ENCODE measurements at places on chromosomes 6 and 20.

GRCh38 chr20:14832630-14833029, 495.2 kb upstream of the FLRT3 start:
- no peak for DNase-seq

- DNase-seq, result no peak
Measured at GRCh38 chr6:127554435-127555006, 22.5 kb upstream of the C6orf58 start.

- no peak for DNase-seq
Measured at GRCh38 chr6:156031516-156031915, 575.9 kb upstream of the NOX3 start.

GRCh38 chr20:57320358-57320757, 9.2 kb upstream of the SPO11 start:
- no peak for DNase-seq

DNA sequence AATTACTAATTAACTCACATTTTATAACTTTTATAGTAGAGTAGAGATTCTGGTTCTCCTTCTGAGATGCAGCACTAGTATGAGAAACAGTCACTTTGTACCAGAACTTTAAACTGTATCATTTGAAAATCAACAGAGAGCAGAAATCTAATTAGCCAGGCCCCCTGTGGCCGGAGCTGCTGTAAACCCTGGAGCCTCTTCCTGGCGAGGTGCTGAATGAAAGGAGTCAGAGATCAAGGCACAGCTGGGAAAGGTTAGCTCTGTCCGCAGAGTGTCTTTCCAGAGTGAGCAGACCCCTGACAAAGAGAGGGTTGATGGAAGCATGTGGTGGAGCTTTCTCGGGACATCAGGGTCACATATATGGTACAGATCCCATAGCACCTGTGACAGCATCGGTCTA, 703.8 kb downstream of the RFPL4B start:
- DNase-seq, result no peak

DNA sequence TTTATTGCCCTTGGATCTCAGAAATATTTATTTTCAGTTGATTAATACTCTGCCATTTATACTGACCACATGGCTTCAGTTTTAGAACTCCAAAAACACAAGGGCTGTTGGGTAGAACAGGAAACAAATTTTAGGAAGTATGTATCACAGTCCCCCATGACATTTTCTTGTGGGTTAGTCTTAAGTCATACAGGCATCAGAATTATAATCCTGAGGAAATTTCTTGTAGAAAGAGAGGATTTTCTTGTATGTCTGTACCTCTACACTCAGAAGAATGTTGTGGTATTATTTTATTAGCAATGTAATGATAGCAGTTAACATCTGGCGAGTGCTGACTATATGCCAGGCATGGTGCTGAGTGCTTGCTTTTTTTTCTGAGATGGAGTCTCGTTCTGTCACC, 302.9 kb downstream of the CLIC5 start:
- DNase-seq, result no peak

DNA sequence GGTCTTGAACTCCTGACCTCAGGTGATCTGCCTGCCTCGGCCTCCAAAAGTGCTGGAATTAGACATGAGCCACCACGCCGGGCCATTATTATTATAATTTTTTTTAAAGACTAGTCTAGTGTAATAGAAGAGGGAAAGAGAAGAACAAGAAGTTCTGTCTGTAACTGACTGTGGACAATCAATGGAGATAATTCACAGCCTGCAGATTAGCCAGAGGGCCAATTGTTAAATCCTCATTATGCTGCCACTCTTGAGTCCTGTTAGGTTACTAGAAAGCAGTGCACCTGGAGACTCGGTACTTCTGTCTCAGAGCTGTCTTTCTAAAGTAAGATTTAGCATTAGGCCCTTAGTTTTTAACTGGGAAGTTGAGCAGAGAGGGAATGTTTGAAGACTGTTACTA, 37.5 kb downstream of the CARMIL1 start:
- no peak for DNase-seq

- no peak for DNase-seq
Measured at GRCh38 chr6:42251911-42252637, 34.4 kb upstream of the MRPS10 start.

- no peak for DNase-seq
Measured at GRCh38 chr20:62832212-62832922, 15.5 kb downstream of the COL9A3 start.

- no peak for DNase-seq
Measured at GRCh38 chr6:113786168-113786567, 71.0 kb upstream of the MARCKS start.

DNA sequence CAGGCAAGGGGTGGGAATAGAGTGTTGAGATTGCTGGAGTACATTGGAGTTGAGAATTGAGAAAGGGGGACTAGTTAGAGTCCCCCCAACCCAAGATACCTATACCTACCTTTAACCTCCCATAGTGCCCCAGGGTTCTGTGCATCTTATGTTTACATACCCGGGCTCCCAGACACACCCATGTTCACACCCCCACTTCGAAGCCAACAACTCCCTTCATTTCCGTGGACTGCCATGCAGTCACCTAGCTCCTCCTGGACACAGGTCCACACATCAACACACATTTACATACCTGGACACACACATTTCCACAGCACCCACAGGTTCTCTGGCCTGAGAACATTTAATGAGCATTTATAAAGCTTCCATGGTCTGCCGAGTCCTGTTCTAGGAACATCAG, 5.1 kb downstream of the TMEM63B start:
- DNase-seq, result no peak
